Left ventricle myocardium inferior (tissue), 1 donor: ENCODE measurements at places on chromosomes 11 and 22.

DNA sequence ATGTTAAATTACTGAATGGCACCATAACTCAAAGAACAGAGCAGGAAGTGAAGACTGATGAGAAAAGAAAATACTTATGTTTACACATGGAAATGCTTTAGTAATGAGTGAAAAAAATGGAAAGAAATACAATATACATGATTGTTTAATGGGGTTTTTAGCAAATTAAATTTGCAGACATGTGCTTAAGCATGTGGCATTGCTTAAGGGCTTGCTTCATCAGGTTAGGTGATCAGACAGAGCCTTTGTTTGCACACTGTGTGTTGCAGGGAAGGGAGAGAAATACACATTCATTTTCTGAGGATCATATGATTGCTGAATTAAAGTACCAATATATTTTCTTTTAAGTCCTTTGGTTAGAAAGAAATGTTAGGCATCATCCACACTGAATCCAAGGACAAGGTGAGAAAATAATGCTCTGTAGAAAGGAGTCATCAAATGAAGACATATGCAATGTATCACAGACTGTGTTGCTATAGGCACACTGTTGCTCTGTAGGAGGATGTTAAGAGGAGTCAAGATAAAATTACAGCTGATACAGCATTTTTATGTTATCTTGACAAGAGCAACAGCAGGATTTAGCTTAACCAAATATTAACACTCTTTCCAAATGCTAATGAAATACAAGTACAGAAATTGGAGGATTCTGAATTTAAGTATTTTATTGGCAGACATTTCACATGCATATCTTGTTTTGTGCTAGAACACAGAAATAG is 23.4 kb upstream of the ARHGAP20 start:
- no peak for DNase-seq

DNA sequence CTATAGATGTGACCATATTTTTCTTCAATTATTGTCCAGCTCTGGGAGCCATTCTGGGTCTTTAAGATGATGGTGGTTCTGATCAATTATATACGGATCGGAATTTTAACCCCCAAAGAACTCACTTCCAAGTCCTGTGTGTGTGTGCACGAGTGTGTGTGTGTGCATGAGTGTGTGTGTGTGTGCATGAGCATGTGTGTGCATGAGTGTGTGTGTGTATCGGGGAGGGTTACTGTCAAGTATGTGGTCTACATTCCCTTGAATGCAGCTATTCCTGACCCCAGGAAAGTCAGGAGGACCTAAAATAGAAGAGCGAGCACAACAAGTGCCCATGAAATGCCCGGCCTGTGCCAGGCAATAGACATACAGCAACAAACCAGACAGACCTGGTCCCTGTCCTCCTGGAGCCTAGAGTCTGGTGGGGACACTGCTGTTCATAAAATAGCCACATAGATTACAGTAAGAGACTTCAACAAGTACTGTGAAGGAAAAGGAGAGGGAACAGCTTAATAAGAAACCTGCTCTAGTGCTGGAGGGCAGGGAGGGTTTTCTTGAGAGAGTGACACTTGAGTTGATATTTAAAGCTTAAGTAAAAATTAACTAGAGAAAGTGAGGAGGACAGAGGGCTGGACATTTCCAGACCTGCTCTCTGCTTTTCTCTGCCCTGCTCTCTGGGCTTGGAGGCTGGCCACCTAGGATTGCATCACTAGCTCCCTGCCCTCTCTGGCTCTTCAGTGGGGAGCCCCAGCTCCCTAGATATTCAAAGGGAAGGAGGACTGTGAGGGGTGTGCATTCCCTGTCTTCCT is 66.1 kb upstream of the SPON1 start:
- no peak for DNase-seq

GRCh38 chr11:76690736-76691135 is 20.2 kb upstream of the LRRC32 start:
- DNase-seq = no peak

DNA sequence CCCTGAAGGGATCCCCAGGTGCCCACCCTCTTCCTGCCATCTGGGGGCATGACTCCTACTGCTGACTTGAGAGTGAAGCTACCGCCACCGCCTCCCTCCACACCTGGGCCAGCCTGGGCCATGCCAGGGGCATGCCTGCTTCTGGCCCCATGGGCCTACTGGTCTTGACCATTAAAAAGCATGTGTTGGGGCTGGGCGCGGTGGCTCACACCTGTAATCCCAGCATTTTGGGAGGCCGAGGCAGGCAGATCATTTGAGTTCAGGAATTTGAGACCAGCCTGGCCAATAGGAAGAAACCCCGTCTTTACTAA is 37.7 kb upstream of the CCDC188 start:
- no peak for DNase-seq

- peak; percentile 46 for DNase-seq
Observed at GRCh38 chr22:31973739-31974138, 29.4 kb downstream of the YWHAH start.

DNA sequence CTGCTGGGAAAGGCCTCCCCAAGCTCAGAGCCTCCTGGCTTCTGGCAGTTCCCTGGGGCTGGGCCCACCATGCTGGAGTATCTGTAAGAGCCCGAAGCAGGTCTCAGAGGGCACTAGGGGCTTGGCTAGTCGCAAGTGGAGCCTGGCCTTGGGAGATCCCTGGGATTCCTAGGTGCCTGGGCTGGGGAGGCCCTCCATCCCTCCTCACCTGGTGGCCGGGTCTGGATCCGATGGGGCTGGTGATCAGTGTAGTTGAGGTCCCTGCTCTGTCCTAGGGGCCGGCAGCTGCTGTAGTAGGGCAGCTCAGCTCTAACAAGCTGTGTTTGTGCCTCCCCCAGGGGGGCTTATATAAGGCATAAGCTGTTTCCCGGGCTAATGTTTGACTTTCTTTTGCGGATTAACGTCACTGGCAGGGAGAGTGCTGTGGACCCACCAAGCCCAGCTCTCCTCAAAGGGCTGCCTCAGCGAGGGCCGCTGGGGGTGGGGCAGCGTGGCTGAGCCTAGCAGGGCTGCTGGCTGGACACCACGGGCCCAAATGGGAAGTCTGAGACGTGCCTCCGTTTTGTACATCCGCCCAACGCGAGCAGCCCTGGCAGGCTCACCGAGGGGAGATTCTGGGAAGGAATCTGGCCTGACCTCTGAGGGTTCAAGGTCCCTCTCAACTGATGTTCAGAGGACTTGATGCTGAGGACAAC is at the start of gene SLC22A8:
Gene SLC22A8, minus strand, starts transcription at position 321 of the 695 bp plus-strand sequence. CDS start 883 bp downstream, outside the sequence.
- no peak for DNase-seq

GRCh38 chr11:79069504-79069903 is 371.3 kb downstream of the TENM4 start:
- DNase-seq = no peak

DNA sequence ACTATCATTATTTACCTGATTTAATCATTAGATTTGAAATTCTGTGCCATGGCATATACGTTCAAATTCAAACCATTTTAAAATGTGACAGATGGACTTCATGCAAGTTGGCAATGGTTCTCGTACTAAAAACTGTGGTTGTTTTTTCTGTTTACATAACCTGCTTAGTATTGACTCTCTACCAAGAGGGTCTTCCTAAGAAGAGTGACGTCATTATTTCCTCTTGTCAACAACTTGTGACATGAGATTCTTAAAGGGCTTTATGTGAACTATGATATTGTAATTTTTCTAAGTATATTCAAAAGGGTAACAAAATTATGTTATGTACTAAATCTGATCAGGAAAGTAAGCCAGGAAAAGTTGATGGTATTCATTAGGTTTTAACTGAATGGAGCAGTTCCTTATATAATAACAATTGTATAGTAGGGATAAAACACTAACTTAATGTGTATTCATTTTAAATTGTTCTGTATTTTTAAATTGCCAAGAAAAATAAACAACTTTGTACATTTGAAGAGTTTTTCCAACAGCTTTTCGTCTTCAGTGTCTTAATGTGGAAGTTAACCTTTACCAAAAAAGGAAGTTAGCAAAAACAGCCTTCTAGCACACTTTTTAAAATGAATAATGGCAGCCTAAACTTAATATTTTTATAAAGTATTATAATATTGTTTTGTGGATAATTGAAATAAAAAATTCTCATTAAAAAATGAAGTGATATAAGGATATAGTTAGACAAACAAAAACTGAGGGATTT is 87.0 kb downstream of the GRK3 start:
- DNase-seq = no peak

DNA sequence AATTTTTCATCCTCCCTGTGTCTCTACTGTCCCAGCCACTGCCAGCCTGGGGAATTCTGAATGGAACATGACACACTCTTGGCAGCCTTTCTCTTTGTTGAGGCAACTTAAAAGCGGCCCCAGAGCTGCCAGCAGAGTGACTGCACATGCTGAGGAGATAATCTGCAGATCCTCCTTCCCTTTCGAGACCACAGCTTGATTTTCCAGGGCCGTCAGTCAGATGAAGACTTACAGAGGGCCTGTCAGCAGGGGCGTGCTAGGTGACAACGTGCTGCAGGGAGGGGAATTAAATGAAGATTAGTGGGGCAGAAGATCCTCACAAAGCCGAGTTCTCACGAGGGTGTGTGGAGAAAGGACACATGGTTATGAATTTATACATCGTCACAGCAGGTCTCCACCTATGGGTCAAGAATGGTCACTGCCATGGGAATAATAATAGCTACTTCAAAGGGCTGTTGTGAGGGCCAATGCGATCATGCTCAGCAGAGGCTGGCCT is 193.5 kb upstream of the PITPNB start:
- peak; percentile 48 for DNase-seq
